Vagina (tissue), 2 donors: ENCODE measurements at places on chromosomes 7 and 10. TPM values are rescaled to one million over a fixed set of nuclear protein-coding genes. Genes with fewer than 3 reads are reported as not detected.

DNA sequence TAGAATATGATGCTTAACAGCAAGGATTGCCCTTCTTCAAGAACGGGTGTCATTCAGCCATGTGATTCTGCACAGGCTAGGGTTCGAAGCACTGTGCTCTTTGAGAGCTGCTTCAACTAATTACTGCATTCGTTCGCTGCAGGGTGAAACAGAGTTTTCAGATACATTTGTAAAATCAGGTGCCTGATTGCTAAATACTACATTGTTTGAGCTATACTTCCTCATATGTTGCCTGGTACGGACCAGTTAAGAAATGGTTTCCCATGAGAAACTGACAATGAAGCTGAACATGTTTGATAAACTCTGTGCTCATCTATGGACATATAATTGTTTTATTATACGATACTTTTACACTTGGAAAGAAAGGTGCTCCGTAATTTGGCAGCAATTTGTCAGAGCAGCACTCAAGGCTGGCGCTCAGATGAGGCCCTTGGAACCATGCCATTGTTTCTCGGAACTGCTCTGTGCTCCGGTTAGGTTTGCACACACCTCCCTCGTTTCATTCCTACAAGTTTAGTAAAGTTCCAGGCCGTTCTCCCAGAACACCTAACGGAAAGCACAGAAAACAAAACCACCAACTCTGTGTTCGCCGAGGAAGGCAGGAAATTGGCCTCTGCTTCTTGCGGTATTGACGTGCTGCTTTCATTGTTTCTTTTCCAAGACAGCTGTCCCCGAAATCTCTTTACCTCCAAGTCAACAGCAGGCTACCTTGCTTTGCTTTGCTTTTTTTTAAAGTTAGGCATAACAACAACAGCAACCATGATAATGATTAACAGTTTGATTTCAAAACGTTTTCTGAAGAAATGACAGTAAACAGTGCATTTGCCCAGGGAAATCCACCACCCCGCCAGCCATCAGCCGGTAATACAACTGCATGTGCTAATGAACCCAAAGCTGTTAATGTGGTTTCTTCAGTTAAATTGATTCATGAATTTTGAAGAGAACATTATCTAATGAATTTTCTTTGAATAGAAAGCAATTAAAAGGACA, 206.9 kb downstream of the EBF3 start:
- peak; percentile 16 for DNase-seq

Gene ZNF117
- 18.2 TPM for total RNA-seq

DNA sequence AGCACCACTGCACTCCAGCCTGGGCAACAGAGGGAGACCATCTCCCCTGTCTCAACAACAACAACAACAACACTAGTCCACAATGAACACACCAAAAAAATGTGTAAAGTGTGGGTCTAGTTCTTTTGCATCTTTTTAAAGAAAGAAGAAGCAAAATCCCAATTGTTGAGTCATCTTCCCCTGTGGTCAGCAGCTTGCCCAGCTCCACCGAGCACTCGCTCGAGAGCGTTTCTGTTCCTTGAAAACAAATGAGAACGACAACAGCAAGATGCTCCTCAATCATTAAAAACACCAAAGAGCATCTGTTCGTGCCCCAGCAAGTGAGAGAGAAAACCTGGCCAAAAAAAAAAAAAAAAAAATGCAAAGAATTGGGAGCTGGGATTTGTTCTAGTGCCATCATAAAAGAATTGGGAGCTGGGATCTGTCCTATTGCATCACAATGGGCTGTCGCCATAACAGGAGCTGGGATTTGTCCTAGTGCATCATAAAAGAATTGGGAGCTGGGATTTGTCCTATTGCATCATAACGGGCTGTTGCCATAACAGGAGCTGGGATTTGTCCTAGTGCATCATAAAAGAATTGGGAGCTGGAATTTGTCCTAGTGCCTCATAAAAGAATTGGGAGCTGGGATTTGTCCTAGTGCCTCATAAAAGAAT, 118.1 kb downstream of the PTPRN2 start:
- DNase-seq: no peak

- no peak for DNase-seq
These were observed 15.8 kb upstream of the SLF2 start for GRCh38 chr10:100896876-100897461.

Gene VAX1
- total RNA-seq: not detected

- DNase-seq: no peak
These were observed 9.9 kb upstream of the PPP1R9A start for GRCh38 chr7:94897541-94897940.

DNA sequence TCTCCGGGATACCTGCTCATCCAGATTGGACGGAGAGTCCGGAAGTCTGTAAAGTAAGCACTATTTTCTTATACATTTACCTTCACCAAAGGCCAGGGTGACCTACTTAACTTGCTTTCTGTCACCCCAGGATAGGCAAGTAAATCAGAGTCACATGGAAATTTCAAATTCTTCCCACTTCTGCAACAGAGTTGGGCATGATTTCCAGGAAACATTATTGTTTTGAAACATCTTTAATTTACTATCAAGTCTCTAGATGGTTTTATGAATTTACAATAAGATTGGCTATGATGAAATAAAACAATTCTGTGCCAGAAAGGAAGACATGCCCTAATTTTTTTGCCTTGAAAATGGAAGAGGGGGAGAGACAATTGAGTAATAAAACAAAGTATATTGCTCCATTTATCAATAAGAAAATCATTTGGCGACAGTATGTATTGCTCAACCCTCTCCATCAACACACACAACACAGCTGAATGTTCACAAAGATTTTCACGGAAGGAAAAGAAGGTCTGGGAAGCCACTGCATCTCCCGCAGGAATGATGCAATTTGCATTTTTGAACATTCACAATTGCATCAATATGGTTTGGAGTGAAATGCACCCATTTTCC, 702.8 kb downstream of the PARD3 start:
- no peak for DNase-seq

Gene JCAD
- total RNA-seq: 40.3 TPM

- DNase-seq: no peak
These were observed 74.8 kb downstream of the PARD3 start for GRCh38 chr10:34740321-34740720.

- DNase-seq: no peak
These were observed 2.0 kb upstream of the CTBP2 start for GRCh38 chr10:125162120-125162931.
